Regular cardiac myocyte (primary cell): ENCODE measurements at places on chromosomes 6 and 20. TPM values are rescaled to one million over a fixed set of nuclear protein-coding genes. Genes with fewer than 3 reads are reported as not detected.

Gene VIP
- not detected in 2 replicates for total RNA-seq

Gene LAMP5
- total RNA-seq: 0.19 TPM in 1 of 2 replicates, not detected in the other

Gene MAS1
- total RNA-seq: under 0.01 TPM in 2 replicates

Gene CGAS
- total RNA-seq: 7.6 and 10.2 TPM in 2 replicates

Gene TOX2
- 1.4 and 2.1 TPM in 2 replicates for total RNA-seq

Gene WFDC12
- total RNA-seq: 0.28 TPM in 1 of 2 replicates, not detected in the other

Gene OR2H1
- total RNA-seq: not detected in 2 replicates

Gene SESN1
- 19.2 and 38.6 TPM in 2 replicates for total RNA-seq

Gene JAG1
- total RNA-seq: 101 and 117 TPM in 2 replicates

Gene C6orf163
- 0.77 and 2.0 TPM in 2 replicates for total RNA-seq

Gene MEP1A
- total RNA-seq: not detected in 2 replicates

Gene MUC22
- not detected in 2 replicates for total RNA-seq

Gene PTK6
- under 0.01 TPM in 1 of 2 replicates, not detected in the other for total RNA-seq

Gene RIPOR3
- total RNA-seq: 5.4 and 13.2 TPM in 2 replicates

Gene LPA
- total RNA-seq: under 0.01 TPM in 1 of 2 replicates, not detected in the other
